ENCODE measurements at places on chromosomes 2 and 18.

DNA sequence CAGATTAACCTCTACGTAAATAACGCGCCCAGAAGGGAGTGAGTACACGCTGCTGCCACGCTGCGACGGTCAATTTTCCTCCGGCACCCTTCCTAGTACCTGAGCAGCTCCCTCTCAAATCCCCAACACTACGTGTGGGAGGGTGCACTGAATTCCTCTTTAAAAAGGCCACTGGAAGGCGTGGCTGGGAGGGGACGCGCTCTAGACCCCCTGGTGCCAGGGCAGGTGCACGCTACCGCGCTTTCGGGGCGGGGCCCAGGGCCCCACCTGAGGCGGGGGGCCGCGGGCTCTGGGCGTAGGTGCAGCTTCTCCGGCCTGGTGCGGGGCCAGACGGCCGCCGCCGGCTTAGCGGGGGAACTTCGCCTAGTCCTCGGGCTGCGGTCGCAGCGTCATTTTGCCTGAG lies 668 bp upstream of the ANKRD12 start:
- DNase-seq: peak; percentile 48

- no peak for DNase-seq
Observed at GRCh38 chr18:77101410-77102258, 30.9 kb downstream of the MBP start.

DNA sequence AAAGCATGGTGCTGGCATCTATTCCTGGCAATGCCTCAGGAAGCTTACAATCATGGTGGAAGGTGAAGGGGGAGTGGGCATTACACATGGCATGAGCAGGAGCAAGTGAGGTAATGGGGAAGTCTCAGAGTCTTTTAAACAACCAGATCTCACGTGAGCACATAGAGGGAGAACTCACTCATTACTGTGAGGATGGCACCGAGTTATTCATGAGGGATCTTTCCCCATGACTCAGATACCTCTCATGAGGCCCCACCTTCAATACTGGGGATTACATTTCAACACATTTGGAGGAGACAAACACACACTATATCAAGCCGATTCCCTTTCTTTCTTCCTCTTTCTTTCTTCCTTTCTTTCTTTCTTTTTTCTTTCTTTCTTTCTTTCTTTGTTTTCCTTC lies 47.9 kb upstream of the FANCL start:
- DNase-seq: no peak

- DNase-seq: no peak
Observed at GRCh38 chr2:237694415-237695194, 67.2 kb downstream of the LRRFIP1 start.

GRCh38 chr2:43759195-43759594 lies 14.6 kb upstream of the DYNC2LI1 start:
- no peak for DNase-seq

- DNase-seq: no peak
Observed at GRCh38 chr2:170271340-170271739, 93.4 kb downstream of the MYO3B start.

- no peak for DNase-seq
Observed at GRCh38 chr2:120905298-120905697, 169.6 kb downstream of the GLI2 start.

DNA sequence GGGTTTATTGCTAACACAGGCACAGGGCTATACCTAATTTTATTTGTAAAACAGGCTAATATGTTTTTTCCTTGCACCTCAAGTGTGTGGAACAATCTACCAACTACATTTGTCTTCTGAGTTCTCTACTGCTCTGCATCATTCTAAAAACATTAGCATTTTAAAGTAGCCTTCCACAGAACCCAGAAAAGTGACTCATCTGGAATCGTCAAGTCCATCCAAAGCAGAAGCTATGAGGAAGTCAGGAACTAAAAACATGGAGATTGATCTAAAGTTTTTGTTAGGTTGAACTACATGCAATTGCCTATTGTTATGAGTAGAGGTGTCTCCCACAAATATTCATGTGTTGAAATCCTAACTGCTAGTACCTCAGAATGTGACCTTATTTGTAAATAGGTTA lies 70.9 kb downstream of the SUCLG1 start:
- no peak for DNase-seq

DNA sequence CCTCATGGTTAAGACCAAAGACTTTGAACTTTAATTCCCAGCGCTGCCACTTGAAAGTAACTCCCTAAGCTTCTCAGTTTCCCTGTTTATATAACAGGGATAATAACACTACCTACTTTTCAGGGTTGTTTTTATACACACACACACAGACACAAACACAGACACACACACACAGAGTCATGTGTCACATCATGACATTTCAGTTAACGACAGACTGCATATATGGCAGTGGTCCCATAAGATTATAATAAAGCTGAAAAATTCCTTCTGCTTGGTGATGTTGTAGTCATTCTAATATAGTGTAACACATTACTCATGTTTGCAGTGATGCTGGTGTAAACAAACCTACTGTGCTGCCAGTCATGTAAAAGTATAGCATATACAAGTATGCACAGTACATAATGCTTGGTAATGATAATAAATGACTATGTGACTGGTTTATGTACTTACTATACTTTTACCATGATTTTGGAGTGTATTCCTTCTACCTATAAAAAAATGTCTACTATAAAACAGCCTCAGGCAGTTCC lies 89.2 kb upstream of the ITGA4 start:
- no peak for DNase-seq

GRCh38 chr2:40758401-40759155 lies 306.7 kb upstream of the SLC8A1 start:
- DNase-seq: no peak

DNA sequence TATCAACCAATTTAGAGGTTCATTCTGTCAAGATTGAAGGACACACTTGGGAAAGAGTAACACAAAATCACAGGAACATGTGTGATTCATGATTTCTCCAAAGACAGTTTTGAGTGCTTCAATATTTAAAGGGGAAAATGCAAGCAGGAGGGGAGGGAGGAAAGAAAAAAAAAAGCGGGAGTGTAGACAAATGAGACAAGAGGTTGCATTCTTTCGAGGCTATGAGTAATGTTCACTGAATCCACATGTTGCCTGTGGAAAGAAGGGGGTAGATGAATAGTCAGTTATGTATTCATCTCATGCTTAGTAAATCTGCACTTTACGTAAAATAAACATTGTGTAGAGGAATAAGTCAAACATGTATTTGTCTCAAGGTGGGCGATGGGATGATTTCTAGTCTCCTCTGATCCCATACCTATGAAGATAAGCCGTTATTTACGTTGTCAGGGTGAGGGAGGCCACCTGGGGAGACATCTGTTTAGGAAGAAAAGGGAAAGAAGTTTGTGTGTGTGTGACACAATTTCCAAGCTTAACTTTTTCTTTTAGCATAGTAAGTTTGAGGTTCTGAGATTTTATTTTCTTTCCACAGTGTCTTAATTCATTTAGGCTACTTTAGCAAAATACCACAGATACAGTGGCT lies 211.0 kb upstream of the ZC3H15 start:
- DNase-seq: no peak

GRCh38 chr2:241936457-241937133 lies 67.1 kb downstream of the RTP5 start:
- DNase-seq: no peak

- no peak for DNase-seq
Observed at GRCh38 chr2:151967829-151968722, 130.8 kb downstream of the CACNB4 start.

All from HuH-7 (cell line).